T follicular helper cell (primary cell): ENCODE measurements at places on chromosomes 7 and 10.

DNA sequence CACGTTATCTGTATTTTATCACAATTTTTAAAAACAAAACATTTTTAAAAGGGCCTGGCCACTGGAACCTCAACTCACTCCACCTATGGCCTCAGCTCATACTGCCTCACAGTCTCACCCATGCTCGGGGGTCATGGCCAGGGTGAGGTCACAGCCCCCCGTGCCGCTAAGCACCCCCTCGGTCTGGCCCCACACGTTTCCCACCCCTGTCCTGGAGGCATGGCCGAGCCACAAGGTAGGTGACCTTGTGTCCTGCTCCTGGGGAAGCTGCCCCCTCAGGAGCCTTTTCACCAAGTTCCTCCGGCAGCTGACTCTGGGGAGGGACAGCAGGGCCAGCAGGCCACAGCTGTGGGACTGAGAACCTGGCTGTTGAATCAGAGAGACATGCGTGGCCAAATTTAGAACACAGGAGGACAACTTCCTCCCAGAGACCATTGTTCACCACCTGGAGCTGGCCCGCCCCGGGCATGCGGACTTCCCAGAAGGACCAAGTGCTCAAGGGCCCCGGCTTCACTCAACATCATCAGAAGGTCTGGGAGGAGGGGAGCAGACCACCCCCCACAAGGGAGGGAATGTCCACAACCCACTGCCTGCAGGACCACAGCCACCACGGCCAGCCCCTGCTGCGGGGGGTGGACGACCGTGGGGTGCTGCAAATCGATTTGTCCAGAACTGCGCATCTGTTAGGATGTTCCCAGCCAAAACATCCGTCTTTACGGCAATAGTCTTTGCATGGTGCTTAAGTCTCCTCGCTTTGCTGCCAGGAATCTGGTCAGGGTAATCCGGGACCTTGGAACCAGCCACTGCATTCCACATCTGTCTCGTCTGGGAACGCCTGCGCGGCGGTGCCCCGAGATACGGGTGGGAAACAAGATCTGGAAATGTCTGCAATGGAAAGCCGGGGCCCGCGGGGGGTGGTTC is 48.6 kb upstream of the PDGFA start:
- DNase-seq, result no peak

DNA sequence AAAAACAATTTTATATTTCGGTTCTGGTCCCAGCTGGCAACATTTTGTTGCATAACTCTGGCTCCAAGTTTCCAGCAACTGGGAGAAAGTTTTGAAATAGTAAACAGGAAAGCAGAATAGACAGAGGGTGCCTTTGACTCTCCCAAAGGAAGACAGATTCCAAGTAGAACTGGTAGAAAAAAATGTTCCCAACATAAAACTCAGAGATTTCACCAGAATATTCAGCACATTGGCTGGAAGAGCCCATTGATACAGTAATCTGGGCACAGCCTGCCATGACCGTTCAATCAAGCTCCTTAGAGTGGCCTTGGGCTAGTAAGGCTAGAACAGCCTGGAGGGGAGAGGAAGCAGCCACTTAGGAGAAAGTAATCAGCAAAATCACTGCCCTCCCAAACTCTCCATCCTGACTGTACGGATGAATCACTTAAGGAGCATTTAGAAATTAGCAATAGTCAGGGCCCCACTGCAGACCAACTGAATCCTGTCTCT is 120.4 kb downstream of the CUBN start:
- DNase-seq, result no peak

- DNase-seq, result no peak
Observed at GRCh38 chr10:25068152-25069058, 52.0 kb downstream of the THNSL1 start.

- DNase-seq, result no peak
Observed at GRCh38 chr7:18262058-18262457, 233.5 kb upstream of the HDAC9 start.

DNA sequence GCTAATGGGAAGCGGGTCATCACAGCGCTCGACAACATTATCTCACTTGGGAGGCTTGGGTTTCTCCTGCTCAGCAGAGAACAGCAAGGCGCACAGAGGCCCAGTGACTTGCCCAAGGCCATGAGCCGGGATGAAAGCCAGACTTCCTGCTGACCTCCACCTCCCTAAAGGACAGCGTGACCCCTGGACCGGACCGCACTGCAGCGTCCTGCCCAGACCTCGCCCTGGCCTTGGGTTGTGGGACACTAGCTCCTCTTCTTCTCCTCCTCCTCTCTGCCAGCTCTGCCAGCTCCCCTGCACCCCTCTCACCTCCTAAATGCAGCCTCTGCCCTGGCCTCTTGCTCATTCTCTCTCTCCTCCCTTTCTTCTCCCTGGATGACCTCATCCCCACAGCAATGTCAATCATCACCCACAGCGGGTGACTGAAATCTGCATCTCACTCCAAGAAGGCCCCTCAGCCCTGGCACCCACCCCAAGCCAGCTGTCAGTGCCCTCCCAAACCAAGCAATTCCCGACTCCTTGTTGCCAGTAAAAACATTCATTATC is 19.4 kb downstream of the SPOCK2 start:
- no peak for DNase-seq

- no peak for DNase-seq
Observed at GRCh38 chr10:127254276-127254675, 57.9 kb upstream of the INSYN2A start.
